ENCODE measurements at places on chromosomes 5 and 9.
A peak's percentile ranks its signal among the peaks of the same experiment; 100 is the strongest.

DNA sequence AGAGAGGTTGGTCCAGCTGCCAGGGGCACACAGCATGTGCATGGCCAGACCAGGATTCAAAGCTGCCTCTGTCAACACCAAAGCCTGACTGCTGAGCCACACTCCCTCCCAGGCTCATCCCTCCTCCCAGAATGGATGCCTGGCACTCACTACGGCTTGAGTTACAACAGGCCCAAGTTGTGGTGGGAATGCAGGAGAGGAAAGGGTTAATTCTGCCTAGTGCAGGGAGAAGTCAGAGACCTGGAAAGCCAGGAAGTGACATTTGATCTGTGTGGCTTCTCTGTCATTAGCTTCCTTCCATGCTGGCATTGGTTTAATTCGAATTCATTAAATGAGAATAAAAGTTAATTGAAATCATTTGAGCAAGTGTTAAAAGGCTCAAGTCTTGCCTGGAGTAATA lies 150.0 kb downstream of the NSG2 start:
- DNase-seq, result no peak

- DNase-seq, result no peak
These were observed 271.4 kb downstream of the MSX2 start for GRCh38 chr5:174995827-174996226.

GRCh38 chr5:13976867-13977830 lies 32.7 kb upstream of the DNAH5 start:
- DNase-seq, result peak; percentile 46

DNA sequence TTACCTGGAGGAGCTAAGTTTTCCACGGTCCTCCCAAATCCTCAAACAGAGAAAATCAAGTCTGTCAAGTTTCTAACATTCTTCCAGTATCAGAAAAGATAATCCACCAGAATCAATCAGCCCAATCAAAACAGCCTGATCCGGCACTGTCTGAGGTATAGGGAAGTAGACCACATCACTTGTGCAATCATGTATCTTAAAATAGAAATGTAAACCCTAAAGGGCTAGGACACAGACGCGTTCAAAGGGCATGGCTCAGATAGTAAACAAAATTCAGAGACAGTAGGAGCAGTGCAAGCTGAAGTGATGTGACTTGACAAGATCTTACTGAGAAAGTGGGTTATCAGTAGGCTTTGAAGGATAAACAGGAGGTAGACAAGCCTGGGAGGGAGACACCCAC lies 252.4 kb upstream of the DAPK1 start:
- DNase-seq, result no peak

DNA sequence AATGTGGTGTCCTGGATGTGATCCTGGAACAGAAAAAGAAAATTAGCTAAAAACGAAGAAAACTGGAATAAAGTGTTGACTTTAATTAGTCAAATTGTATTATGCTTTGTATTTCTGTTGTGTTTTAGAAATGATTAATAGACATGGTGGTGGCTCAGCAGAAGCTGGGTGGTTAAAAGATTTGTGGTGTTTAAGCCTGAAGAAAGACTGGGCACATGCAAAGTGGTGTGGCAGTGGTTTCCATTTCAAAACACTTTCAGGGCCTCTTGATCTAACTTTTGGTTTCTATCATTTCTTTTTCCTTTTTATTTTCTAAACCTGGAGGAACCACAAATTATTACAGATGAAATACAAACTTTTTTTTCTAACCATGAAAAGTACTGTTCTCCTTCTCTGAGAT lies 44.1 kb downstream of the ADGRV1 start:
- DNase-seq, result no peak

DNA sequence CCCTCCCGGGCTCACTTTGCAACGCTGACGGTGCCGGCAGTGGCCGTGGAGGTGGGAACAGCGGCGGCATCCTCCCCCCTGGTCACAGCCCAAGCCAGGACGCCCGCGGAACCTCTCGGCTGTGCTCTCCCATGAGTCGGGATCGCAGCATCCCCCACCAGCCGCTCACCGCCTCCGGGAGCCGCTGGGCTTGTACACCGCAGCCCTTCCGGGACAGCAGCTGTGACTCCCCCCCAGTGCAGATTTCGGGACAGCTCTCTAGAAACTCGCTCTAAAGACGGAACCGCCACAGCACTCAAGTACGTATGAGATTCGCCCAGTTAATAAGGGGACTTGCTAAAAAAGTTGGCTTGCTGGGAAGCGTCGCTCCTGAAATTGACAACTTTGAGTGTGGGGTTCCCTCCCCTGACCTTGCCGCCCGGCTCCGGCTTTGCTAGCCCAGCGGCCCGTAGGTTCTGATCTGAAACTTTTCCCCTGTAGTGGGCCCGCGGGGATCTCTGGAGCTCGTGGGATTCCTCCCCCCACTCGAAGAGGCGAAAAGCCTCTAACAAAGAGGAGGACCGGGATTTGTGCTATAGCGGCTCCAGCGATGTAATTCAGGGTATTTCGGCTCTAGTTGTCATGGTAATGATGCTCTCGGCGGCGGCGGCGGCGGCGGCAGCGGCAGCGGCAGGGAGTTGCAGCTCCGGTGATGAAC lies 572 bp downstream of the NR4A3 start:
- DNase-seq, result peak; percentile 72

GRCh38 chr5:141623186-141623585 lies 4.4 kb upstream of the DIAPH1 start:
- DNase-seq, result no peak

DNA sequence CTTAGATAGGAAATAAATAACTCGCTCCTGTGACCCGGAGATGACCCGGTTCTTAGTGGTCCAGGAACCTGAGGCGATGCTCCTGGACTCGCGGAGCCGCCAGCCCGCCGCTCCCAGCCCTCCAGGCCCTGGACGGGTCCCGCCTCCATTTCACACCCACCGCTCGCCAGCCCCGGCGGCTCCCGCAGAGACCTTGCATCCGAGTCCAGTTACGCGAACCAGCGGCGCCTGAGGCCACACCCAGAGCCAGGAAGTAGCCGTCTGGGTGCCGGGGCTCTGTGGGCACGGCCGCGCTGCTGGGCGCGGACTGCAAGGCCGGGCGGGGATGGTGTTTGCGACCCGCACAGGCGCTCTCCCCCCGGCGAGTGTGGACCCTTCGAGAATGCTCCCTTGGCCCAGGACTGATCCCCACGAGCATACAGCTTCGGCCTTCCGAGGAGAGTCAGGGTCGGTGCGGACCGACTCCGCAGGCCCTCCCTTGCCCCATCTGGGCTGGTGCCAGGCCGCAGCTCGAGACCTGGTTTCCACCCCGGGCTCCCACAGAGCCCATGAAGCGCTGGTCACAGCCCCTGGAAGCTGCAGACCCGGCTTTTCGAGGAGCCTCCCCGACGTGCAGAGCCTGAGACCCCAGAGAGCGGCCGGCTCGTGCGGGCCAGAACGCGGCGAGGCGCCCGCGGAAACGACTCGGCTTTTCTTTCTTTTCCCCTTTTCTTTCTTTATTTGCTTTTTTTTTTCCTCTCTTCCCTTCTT lies 5.2 kb upstream of the BARX1 start:
- no peak for DNase-seq

DNA sequence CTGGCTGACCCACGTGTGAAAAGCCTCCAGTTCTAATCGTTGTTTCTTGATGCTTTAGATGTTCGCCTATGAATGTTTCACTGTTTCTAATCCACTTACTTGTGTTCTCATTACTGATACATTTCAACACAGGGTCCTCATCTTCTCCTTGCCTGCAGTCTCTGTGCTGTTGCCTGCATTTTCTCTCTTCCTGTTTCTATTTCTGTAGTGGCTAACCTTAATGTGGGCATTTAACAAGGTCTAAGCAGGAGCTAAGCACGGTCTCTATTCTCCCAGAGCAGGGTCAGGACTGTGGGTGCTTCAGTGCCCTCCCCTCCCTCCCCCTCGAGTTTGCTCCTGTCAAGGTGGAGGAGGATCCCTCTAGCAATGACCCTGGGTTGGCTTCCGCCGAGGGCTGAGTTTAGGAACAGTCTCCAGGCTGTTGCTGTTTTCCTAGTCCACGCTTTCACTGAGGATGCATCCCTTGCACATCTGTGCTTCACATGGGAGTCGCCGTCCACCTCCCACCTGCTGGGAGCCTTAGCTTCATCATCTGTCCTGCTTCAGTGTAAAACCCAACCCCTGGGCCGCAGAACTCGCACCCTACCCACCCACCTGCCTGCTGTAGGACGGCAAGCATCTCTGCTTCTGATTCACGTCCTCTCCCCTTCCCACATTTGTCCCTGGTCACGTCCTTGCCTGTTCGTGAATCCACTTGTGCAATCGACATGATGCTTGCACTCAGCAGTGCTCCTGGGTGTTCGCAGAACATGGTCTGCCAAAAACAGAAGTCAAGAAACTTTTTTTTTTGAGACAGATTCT lies 2.4 kb upstream of the EXOC3 start:
- DNase-seq, result peak; percentile 45

DNA sequence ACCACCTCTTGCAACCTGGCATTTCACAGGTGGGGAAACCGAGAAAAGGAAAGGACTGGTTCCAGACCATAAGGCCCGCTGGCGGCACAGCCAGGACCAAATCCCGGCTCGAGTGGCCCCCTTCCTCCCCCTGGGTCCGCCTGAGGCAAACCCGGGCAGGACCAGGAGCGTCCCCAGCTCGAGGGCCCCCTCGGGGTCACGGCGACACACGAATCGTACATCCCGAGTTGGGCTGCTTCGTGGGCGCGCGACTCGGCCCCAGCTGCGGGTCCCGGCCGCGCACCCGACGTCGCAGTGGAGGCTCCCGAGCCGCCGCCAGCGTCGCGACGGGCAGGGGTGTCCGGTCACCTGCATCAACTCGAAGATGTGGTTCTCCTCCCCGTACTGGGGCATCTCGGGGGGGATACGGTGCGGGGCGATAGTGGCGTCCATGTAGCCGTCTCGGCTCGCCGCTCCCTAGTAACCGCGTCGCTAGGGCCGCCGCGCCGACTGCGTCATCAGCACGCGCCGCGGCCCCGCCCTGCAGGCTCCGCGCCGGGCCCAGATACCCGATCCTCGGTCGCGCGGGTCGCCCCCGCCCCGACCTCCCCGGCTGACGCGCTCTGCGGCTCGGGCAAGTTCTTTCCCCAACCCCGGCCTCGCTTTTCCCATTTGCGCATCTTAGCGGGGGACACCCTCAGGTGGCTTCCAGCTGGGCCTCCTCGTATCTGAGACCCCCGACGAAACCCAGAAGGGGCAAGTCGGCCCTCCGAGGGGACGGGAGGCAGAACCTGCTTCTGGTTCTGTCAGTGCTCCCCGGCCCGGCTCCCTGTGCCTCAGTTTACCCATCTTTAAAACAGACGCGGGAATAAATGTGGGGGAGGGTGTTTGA lies at the start of gene AK8:
AK8 (minus strand) TSS at position 461 of the 871 bp plus-strand sequence; CDS start at position 432, 29 bp downstream.
- peak; percentile 32 for DNase-seq

- DNase-seq, result no peak
These were observed 101.0 kb downstream of the TLE1 start for GRCh38 chr9:81588148-81588871.

DNA sequence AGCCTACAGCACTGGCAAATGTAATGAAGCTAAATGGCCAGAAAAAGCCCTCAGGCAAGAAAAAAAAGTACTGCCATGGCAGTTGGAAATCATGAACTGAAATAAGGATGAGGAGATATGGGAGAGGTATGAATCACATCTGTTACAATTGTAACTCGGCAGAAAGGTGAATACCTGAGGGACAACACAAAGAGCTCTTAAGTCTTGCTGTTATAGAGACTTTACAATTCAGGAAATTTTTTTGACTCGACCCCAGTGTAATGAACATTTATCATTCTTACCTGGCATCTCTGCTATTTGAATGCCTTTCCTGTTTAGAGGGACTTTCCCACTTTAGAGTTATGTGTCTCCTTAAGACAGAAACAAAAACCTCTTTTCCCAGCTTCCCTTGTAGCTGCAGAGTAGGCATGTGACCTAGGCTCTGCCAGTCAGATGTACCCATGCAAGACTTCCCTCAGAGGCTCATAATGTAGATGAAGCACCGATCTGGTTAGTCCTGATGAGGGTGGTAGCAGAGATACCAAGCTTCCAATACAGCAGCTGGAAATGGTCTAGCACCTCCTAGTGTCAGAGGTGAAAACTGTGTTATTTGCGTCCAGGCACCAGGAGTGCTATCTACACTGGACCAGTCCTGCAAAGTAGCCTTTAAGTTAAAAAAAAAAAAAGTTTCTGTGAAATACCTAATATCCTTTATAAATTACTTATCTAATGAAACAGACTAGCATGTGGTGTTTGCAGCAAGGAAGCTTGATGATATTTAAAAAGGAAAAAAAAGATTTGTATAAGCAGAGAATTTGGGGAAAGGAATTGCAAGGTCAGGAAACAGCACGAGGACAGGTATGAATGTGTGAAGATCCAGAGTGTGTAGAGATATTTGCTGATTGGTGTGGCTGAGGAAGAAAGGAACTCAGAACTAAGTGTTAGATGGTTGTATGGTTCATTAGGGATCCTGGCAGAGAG lies 146.9 kb upstream of the SLC1A3 start:
- no peak for DNase-seq

GRCh38 chr9:134168757-134169550 lies 4.6 kb upstream of the RNU6ATAC start:
- DNase-seq, result no peak

GRCh38 chr5:167678481-167678880 lies 613.0 kb upstream of the WWC1 start:
- DNase-seq, result no peak

DNA sequence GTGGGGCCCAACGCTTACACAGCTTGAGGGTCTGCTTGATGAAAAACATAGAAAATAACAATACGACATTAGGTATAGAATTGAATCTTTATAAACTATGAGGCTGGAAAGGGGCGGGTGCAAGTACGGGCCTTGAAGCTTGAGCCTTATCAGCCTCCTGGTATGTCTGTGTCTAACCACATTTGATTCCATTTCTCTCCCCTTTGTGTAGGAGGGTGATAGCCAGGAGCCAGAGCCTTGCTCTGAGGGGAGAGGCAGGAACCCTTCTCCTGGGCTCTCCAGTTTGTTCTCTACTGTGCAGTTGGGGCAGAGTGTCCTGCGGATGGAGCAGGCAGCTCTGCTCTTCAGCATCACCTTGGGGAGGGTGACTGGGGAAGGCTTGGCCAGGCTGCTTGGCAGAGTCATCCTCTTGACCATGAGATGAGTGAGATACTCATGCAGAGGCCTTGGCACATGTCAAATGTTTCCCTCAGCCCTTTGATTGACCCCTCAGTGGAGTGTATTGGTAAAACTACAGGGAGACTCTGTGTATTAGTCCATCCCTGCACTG lies 153.5 kb downstream of the SEMA6A start:
- no peak for DNase-seq

DNA sequence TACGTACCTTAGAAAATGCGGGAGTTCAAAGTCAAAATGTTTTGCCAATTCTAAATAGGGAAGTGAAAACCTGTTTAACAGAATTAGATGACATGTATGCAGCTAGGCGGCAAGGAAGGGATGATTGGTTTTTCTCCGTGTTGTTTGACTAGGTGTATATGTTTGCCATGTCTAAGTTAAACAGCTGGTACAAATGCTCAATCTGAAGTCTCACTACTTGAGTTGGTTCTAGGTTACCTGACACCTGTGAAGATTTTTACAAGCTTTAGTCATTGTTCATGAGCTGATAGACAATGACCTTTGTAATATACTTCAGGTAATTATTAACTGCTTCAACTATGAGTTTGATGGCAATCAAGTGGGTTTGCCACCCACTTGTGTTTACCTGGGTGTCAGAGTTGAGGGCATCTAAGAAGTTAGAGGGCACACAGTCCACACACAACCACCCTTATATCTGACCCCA lies 74.3 kb downstream of the SLC44A1 start:
- no peak for DNase-seq

GRCh38 chr5:171968531-171968930 lies 37.9 kb downstream of the FBXW11 start:
- DNase-seq, result peak; percentile 80

- DNase-seq, result no peak
These were observed 40.4 kb downstream of the COL5A1 start for GRCh38 chr9:134682026-134682425.

Data from Kasumi-1 (cell line).